Kasumi-1 (cell line): ENCODE measurements at places on chromosomes 5 and 9.

DNA sequence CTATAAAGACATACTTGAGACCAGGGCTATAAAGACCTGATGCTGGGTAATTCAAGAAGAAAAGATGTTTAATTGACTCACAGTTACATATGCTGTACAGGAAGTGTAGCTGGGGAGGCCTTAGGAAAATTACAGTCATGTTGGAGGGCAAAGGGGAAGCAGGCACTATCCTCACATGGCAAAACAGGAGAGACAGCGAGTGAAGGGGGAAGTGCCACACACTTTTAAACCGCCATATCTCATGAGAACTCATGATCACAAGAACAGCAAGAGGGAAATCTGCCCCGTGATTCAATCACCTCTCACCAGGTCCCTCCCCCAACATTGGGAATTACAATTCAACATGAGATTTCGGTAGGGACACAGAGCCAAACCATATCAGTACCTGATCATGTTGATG is 89.9 kb upstream of the ADAMTSL1 start:
- DNase-seq: peak; percentile 2

DNA sequence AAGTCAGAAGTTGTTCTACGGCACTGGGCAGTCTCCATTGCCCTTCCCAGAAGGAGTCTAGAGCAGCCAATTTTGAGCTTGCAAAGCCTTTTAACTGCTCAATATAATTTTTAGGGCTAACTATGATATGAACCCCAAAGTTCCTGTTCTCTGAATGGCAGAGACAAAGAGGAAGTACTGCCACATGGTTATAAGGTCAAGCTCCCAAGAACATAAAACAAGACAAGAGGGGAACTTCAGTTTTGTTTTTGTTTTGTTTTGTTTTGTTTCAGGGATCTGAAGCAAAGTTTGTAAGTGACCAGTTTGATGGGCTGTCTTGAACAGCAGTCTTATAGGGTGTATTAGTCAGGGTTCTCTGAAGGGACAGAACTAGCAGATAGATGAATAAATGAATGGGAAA is 11.9 kb upstream of the SMC2 start:
- DNase-seq: peak; percentile 11

DNA sequence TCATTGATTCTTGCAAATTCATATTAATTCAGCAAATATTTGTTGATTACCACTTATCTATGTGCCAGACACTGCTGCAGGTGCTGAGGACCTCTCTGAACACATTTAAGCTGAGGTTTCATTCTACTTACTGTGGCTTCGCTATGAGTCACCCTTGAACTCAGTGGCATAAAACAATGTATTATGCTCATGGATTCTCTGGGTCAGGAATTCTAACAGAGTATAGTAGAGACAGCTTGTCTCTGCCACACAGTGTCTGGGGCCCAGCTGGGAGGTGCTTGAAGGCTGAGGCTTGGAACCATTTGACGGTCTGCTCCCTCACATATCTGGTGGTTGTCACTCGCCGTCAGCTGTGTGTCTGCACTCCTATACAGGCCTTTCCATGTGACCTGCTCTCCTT is 124.3 kb upstream of the NR3C1 start:
- DNase-seq: no peak

- no peak for DNase-seq
Measured at GRCh38 chr9:70856411-70856810, 265.0 kb downstream of the TRPM3 start.

GRCh38 chr9:99085949-99086948 is 18.7 kb upstream of the TGFBR1 start:
- DNase-seq: peak; percentile 10

GRCh38 chr9:110559869-110560268 is 19.7 kb downstream of the SVEP1 start:
- DNase-seq: no peak
